ENCODE measurements at places on chromosomes 4 and X. TPM values are rescaled to one million over a fixed set of nuclear protein-coding genes. Genes with fewer than 3 reads are reported as not detected.

DRP2 gene
- total RNA-seq, result 0.78 TPM

PHF8 gene
- total RNA-seq, result 42.5 TPM

SAGE1 gene
- not detected for total RNA-seq

F8A2 gene
- not detected for total RNA-seq

DNA sequence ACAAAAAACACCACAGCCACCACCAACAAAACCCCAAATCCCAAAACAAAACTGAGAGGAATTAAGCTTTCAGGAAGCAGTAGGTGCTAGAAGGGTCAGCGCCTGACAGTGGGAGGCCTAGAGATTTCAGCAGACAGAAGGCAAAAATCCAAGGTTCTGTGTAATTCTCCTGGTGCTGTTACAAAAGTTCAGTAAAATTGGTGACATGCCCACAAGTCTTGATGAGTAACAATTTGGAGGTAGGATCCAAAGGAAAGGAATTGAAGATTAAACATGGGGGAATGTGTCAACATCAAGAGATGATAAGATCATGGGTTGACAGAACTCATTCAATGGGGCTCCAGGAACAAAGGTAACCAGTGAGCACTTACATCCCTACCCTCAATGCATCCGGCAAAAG is 653.8 kb upstream of the CPEB2 start:
- no peak for DNase-seq
- H3K4me3 ChIP-seq, result no peak overlapping the region
- H3K27me3 ChIP-seq, result no peaks in the 10 kb centered on the region
- H3K27ac ChIP-seq, result no peak overlapping the region
- no peaks in the 10 kb centered on the region for H3K4me1 ChIP-seq

- H3K4me1 ChIP-seq, result peaks cover 12% of the 10 kb centered on the region
- H3K27ac ChIP-seq, result no peak overlapping the region
- DNase-seq, result no peak
- no peak overlapping the region for H3K4me3 ChIP-seq
- H3K27me3 ChIP-seq, result no peaks in the 10 kb centered on the region
- peaks cover 39% of the 10 kb centered on the region for H3K36me3 ChIP-seq
Observed at GRCh38 chr4:1239141-1239949, 9.6 kb downstream of the CTBP1 start.

DNA sequence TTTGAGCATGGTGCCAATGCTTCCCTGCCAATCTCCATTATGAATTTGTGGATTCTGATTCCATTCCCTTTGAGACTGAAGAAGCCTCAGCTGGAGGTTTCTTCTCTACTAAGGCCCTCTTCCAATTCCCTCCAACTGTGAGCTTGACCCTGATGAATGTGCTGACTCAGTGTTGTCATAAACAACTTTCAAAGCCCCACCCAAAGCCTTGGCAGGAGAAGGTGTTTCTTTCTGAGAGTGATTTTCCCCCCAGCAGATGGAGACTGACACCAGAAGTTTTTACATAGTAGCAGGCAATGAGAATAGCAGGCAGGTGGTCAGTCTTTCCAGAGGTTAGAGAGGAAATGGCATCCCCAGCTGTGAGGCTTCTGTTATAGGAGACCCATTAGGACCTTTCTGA is 53.1 kb downstream of the OCRL start:
- peaks cover 10% of the 10 kb centered on the region for H3K4me1 ChIP-seq
- H3K4me3 ChIP-seq, result no peak overlapping the region
- H3K36me3 ChIP-seq, result no peaks in the 10 kb centered on the region
- no peaks in the 10 kb centered on the region for H3K27me3 ChIP-seq
- DNase-seq, result no peak
- peak overlapping the region; percentile 35 for H3K27ac ChIP-seq

DNA sequence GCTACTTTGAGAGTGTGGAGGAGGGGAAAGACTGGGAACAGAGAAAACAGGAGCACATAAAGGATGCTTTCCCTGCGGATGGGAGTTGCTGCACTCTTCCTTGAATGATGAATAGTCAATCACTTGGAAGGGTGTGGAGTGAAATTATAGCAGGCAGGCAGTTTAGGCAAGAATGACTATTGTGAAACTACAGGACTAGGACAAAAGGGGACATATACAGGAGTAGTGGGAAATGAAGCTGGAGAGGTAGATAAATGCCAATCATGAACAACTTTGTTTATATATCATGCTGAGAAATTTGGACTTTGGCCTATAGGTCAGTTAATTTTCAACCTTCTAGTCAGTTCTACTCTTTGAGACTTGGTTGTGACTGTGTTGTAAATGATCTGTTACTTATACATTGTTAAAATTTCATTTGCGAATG is 76.9 kb downstream of the PAQR3 start:
- H3K4me1 ChIP-seq, result peaks cover 3% of the 10 kb centered on the region
- no peak for DNase-seq
- no peaks in the 10 kb centered on the region for H3K27me3 ChIP-seq
- no peak overlapping the region for H3K27ac ChIP-seq

DNA sequence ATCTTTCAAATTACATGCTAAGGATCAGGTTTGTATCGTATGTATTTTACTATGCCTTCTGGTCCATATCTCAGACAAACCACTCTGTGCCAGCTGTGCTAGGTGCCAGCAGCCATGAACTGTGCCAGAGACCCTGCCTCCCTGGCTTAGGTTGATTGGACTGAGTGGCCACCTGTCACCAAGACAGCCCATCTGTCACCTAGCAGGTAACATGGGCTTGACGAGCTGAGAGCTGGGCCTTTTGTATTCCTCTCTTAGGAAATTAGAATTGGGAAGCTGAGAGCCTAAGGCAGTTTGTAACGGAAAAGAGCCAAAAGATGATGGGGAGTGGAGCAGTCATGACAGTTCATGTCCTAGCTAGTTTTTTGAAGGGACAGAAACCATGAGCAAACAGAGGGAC is 42.5 kb downstream of the TMEM164 start:
- DNase-seq, result no peak
- no peak overlapping the region for H3K27ac ChIP-seq
- H3K4me3 ChIP-seq, result no peak overlapping the region
- no peaks in the 10 kb centered on the region for H3K27me3 ChIP-seq

DNA sequence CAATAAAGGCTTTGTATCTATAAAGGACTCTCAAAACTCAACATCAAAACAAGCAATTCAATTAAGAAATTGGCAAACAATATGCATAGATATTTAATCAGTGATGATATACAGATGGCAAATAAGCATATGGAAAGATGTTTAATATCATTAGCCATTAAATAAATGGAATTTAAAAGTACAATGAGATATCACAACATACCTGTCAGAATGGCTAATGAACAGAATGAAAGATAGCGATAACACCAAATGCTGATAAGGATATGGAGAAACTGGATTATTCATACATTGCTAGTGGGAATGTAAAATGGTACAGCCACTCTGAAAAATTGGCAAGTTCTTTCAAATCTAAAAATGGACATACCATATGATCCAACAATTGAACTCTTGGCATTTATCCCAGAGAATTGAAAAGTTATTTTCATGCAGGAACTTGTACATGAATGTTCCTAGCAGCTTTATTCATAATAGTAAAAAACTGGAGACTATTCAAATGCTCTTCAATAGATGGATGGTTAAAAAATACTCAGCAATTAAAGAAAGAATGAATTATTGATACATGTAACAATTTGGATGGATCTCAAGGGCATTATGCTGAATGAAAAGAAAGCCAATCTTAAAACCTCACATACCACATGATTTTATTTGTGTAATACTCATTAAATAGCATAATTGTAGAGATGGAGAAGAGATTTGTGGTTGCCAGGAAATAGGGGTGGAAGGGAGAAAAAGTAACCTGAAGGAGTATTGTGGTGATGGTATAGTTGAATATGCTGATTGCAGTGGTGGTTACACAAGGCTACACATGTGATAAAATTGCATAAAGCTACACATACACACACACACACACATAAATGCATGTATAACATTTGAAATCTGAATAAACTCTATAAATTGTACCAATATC is 45.9 kb upstream of the ALG13 start:
- H3K27me3 ChIP-seq, result peaks cover 2% of the 10 kb centered on the region
- H3K36me3 ChIP-seq, result no peaks in the 10 kb centered on the region

DNA sequence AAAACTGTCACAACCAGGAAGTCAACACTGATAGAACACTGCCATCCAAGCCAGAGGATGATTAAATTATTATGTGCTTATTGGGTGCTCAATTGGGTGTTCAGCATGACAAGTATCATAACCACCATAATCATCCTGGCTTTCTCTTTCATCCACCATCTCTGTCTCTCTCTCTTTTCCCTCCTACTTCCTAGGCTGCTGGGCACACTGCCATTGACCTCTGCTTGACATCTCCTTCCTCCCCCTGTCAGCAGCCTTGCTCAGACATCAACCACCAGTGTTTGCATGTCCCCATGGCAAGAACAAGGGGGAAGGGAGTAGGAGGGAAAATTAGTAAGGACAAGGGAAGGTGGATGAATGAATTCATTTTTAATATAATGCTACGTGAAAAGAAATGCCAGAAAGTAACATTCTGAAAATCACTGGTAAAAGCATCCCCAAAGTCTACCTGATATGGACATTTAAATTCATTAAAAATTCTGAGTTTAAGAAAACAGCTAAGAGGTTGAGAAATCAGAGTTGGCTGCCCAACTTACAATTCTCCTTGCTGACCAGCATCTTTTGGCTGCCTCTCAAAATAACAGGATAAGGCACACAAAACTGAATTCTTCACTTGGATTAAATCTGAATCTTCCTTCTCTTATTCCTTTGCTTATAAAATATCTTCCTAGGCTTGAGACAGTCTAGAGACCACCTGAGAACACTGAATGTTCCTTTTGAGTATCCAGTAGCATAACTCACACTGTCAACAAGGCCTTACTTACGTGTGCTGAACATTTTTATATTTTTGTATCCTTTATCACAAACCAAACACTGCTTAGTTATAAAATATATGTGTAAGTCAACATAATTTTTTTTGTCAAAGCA is 48.5 kb downstream of the SNCA start:
- H3K27me3 ChIP-seq, result peaks cover 2% of the 10 kb centered on the region
- H3K36me3 ChIP-seq, result no peaks in the 10 kb centered on the region
- H3K4me3 ChIP-seq, result no peak overlapping the region
- no peak overlapping the region for H3K27ac ChIP-seq
- H3K4me1 ChIP-seq, result no peaks in the 10 kb centered on the region

GRCh38 chr4:137674066-137674465 is 141.8 kb upstream of the PCDH18 start:
- H3K27me3 ChIP-seq, result no peaks in the 10 kb centered on the region
- H3K27ac ChIP-seq, result no peak overlapping the region
- no peaks in the 10 kb centered on the region for H3K4me1 ChIP-seq
- no peak overlapping the region for H3K4me3 ChIP-seq
- no peaks in the 10 kb centered on the region for H3K36me3 ChIP-seq
- no peak for DNase-seq

DNA sequence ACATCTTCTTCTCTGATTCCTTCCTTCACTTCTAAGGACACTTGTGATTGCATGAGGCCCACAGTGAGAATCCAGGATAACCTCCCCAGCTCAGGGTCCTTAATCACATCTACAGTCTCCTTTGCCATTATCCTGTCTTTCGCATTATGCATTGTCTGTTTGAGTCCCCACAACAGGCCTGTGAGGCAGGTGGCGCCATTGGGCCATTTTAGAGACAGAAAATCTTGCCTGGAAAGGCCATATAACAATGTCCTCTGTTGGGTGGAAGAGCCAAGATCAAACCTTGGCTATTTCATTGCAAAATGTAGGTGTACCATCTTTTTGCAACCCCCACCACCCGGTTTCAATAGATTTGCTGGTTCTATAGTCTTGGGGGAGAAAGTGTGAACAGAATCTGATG is 11.8 kb upstream of the DCUN1D4 start:
- H3K4me1 ChIP-seq, result no peaks in the 10 kb centered on the region
- DNase-seq, result peak; percentile 60

- H3K4me1 ChIP-seq, result peaks cover 58% of the 10 kb centered on the region
- H3K27me3 ChIP-seq, result no peaks in the 10 kb centered on the region
- H3K4me3 ChIP-seq, result no peak overlapping the region
- H3K36me3 ChIP-seq, result no peaks in the 10 kb centered on the region
Observed at GRCh38 chrX:12962041-12962504, 12.8 kb upstream of the TMSB4X start.

- DNase-seq, result no peak
- no peak overlapping the region for H3K4me3 ChIP-seq
- peaks cover 45% of the 10 kb centered on the region for H3K4me1 ChIP-seq
- H3K36me3 ChIP-seq, result peaks cover 39% of the 10 kb centered on the region
- no peaks in the 10 kb centered on the region for H3K27me3 ChIP-seq
Observed at GRCh38 chrX:15744181-15744867, 6.3 kb downstream of the CA5B start.

- no peak overlapping the region for H3K4me3 ChIP-seq
- H3K27me3 ChIP-seq, result peaks cover 12% of the 10 kb centered on the region
- no peak overlapping the region for H3K27ac ChIP-seq
- H3K36me3 ChIP-seq, result no peaks in the 10 kb centered on the region
Observed at GRCh38 chr4:1082215-1083182, 30.9 kb downstream of the RNF212 start.

GRCh38 chr4:93730251-93730650 is 98.3 kb upstream of the ATOH1 start:
- no peaks in the 10 kb centered on the region for H3K27me3 ChIP-seq
- DNase-seq, result no peak
- H3K36me3 ChIP-seq, result no peaks in the 10 kb centered on the region
- no peak overlapping the region for H3K4me3 ChIP-seq
- H3K27ac ChIP-seq, result no peak overlapping the region

GRCh38 chr4:148574502-148574901 is 132.3 kb upstream of the NR3C2 start:
- H3K27ac ChIP-seq, result no peak overlapping the region
- no peaks in the 10 kb centered on the region for H3K27me3 ChIP-seq
- no peaks in the 10 kb centered on the region for H3K36me3 ChIP-seq
- H3K4me3 ChIP-seq, result no peak overlapping the region

DNA sequence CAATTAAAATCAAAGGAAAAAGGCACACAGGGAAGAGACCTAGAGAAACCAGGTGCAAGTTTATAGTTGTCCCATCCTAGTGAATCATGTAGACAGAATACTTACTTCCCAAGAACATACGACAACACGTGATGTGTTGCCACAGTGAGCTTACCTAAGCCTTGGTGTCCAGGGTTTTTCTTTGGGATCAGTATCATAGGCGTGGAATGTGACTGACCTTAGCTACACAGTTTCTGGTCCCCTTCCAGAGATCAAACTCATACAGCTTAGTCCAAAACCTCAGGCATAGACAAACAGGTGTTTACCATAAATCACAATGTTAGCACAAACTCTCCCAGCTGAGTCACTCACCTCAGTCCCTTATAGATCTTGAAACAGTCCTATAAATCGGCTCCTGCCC is 17.7 kb downstream of the SLC25A31 start:
- no peak overlapping the region for H3K27ac ChIP-seq
- no peaks in the 10 kb centered on the region for H3K4me1 ChIP-seq
- no peaks in the 10 kb centered on the region for H3K36me3 ChIP-seq
- DNase-seq, result no peak
- H3K4me3 ChIP-seq, result no peak overlapping the region

- no peak overlapping the region for H3K27ac ChIP-seq
- H3K4me1 ChIP-seq, result no peaks in the 10 kb centered on the region
- no peak for DNase-seq
- H3K36me3 ChIP-seq, result no peaks in the 10 kb centered on the region
- H3K27me3 ChIP-seq, result no peaks in the 10 kb centered on the region
Observed at GRCh38 chr4:85402371-85402770, 72.6 kb upstream of the ARHGAP24 start.

Measured in activated CD4-positive, alpha-beta memory T cell treated with anti-CD3 and anti-CD28 coated beads, Interleukin-2, amount 10 ng/mL, durations not matched to agents 7 days and 5 days (primary cell).